GM04504 (cell line): ENCODE measurements at places on chromosomes 5 and 9.
A peak's percentile ranks its signal among the peaks of the same experiment; 100 is the strongest.

- DNase-seq, result no peak
Measured at GRCh38 chr5:79297661-79298060, 61.7 kb downstream of the JMY start.

- DNase-seq, result no peak
Measured at GRCh38 chr5:177003649-177004048, 2.9 kb downstream of the UIMC1 start.

GRCh38 chr5:137203011-137203632, 296.0 kb downstream of the SPOCK1 start:
- DNase-seq, result no peak

GRCh38 chr5:175542232-175542965, 64.0 kb downstream of the SFXN1 start:
- no peak for DNase-seq

DNA sequence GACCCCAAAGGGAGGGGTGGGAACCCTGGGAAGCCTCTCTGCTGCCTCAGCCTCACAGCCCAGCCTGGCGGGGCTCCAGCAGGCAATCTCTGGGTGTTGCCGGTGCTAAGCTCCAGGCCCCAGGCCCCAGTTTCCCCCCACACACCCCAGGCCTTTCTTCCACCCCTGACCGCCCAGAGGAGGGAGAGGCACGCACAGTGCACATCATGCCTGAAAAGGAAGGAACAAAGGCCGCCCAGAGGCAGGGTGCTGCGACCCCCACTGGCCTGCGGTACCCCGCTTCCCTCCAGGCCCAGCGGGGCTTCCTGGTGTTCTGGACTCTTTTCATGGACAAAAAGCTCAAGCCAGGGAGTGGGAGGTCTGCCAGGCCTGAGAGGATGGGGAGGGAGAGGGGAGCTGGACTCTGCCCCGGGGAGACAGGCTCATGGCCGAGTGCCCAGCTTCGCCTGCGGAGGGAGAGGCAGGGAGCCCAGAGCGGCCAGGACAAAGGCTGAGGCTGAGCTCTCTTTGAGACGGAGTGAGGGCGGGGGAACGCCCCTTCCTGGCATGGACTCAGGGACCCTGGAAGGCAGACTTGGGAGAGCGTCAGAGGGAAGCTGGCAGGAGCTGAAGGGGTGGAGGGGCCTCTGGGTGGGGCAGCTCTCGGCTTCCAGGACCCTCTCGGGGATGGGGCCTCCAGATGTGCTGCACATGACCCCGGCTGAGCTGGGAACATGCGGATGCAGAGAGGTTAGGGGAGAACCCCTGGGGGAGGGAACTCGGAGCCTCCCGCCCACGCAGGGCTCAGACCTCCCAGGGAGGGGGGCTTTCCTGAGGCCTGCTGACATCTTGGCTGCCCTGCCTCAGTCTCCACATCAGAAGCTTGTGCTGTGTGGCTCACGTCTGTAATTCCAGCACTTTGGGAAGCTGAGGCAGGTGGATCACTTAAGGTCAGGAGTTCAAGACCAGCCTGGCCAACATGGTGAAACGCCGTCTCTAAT, 1.8 kb upstream of the ENTPD2 start:
- peak; percentile 52 for DNase-seq

DNA sequence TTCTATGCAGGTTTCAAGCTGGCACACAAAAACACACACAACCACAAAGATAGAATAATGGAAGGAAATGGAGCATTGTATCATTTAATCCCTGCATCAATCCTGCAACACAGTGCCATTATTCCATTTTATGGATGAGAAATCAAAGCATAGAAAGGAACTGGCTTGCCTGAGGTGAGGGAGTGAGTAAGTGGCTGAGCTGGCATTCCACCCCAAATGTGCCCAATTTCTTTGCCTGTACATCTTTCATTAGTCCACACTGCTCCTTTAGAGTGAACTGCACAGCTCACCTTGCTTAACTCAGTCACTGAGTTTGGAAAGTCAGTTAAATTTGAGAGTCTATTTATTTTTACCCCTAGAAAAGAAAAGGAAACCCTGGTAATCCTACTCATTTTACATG, 28.9 kb downstream of the ZNF366 start:
- no peak for DNase-seq

- DNase-seq, result no peak
Measured at GRCh38 chr5:160496784-160497183, 75.1 kb downstream of the PTTG1 start.

- no peak for DNase-seq
Measured at GRCh38 chr5:4275232-4275631, 679.6 kb downstream of the IRX1 start.

DNA sequence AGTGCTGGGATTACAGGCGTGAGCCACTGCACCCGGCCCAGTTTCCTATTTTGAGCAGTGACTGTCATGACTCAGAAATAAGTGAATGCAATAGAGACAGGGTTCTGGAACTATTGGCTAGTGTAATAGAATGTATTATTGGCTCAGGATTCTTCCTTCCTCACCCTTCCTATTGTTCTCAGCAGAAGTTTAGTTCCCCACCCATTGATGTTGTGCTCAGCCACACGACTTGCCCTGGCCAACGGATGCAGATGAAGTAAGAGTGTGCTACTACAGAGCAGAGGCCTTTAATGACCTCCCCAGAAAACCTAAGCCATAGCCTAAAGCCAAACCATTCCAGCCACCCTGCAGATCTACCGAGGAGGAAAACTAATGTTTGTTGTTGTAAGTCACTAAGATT, 287.9 kb downstream of the AGTPBP1 start:
- no peak for DNase-seq

DNA sequence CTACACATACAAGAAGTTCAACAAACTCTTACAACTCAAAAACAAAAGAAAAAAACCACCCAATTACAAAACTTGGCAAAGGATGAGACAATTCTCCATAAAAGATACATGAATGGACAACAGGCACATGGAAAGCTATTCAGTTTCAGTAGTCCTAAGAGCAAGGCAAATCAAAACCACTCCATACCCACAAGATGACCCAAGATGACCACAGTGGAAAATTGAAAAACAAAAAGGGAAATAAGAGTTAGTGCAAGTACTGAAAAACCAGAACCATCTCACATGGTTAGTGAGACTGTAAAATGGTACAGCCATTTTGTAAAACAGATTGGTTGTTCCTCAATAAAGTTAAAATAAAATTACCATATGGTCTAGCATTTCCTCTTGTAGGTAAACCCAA, 287.1 kb upstream of the CDH9 start:
- DNase-seq, result no peak
